ENCODE measurements at places on chromosomes 4 and X.

DNA sequence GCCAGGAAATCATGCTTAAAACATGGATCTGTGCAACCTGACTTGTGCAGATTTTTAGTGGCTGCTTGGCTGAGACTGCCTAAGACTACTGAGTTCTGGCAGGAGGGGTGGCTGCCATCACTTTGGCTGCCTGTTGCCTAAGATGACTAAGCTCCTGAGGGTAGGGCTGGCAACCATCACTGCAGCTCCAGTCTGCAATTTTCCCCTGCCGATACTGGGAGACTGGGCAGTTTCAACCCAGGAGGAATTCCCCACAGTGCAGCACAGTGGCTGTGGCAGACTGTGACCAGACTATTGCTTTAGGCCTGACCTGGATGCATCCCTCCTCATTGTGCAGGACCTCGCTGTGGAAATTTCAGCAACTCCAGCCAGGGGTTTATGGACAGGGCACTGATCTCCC, 544.9 kb downstream of the ANKRD50 start:
- no peak for DNase-seq

DNA sequence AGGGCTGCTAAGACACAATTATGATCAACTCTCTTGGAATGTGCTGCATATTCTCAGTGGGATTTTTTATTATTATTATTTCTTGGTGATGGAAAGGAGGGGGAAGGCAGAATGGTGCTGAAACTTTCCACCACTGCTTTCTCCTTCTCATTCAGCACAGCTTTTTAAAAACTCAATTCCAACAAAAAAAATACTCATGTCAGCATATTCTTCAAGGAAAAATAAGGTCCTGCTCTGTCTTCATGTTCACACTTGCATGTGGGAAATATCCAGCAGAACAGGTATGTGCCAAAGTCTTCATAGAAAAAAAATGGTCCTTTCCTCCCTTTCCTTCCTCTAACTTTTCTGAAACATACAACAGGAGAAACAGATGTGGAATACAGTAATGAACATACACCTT, 144.0 kb upstream of the ADAMTS3 start:
- no peak for DNase-seq

- no peak for DNase-seq
Observed at GRCh38 chr4:90237751-90238530, 110.7 kb downstream of the CCSER1 start.

DNA sequence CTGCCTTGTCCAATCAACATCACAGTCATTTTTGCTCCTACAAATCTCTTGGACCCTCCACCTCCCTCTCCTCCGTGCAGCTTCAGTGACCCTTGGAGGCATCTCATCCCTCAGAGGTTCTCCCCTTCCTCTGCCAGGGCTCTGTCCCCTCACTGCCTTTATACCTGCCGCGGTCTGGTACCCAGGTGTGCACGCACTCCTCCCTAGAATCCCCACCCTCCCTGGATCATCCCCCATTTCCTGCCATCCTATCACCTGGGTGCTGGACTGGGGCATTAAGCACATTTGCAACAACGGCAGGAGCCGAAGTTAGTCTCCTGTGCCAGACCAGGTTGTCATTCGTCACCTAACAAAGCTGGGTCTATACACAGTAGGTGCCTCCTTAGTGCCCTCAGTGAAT, 10.1 kb downstream of the TMEM271 start:
- DNase-seq = no peak

DNA sequence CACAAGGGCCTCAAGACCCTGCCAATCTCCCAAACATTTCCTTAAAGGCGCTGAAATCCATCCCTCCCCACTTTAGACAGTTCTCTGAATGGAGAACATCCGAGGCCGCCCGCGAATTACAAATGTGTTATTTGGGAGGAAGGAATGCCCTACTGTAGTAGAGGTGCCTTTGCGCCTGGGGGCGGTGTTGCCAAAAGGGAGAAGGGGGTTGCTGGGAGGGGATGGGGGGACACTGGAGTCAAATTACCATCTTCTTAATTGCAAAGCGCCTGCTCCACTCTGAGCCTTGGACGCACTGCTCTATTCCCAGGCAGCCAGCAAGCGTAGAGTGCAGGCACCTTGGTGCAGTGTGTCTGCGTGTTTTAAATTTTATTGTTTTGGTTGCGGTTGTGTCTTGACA, 2.7 kb downstream of the TMEM255A start:
- DNase-seq = no peak

GRCh38 chr4:113248320-113248719, 198.9 kb downstream of the ANK2 start:
- DNase-seq = no peak

GRCh38 chr4:56129431-56129861, 180.7 kb downstream of the CEP135 start:
- peak; percentile 6 for DNase-seq

DNA sequence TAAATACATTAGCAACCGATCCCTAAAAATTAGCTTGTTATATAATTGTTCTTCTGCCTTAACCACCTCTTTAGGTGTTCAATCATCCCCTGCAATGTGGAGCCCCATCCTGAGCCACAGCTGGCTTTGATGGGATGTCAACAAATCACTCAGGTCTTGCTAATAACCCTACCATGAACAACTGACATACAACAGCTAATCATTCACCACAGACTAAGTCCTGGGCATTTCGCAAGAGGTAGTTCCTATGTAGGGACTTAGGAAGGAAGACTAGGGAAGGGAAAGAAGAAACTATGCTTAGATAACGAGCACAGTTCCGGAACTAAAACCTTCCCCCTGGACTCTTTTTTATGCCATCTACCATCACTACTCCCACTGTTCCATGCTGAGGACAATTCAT, 63.6 kb upstream of the PTCHD1 start:
- DNase-seq = no peak

GRCh38 chr4:183721207-183722081, 62.4 kb downstream of the TRAPPC11 start:
- peak; percentile 46 for DNase-seq

DNA sequence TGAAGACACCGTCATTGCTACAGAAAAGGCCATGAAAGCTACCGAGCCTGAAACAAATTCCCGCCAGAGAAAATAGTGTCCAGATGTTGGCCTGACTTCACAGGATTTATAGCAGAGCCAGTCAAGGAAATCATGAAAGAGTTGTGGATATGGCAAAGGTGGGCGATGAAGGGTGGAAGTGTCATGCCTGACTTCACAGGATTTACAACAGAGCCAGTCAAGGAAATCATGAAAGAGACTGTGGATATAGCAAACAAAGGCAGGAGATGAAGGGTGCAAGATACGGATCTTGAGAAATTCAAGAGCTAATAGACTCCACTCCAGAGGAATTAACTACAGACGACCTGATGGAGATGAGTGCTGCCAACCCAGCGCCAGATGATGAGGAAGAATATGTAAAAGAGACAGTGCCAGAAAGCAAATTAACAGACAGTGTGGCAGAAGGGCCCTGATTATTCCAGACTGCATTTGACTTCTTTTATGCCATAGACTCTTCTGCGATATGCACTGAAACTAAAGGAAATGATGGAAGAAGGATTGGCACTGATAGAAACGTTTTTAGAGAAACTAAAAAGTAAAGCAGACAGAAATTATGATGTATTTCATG, 17.2 kb downstream of the TRMT44 start:
- no peak for DNase-seq

DNA sequence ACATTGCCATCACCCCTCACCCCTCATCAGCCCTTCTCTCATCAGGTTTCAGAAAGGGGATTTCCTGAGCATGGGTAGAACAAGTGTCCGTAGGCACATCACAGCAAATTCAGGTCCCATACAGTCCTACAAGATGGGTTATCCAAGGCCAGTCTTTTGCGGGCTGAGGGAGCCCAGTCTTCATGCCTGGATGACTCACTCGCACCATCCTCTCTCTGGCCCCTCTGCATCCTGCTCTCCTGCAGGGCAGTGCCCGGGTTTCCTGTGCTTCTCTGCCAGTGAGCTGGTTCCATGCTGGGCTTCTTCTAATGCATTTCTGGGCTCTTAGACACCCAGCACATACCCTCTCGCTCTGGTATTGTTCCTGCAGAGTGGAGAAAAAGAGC, 7.3 kb upstream of the INTS6L start:
- DNase-seq = no peak
